NCI-H187 treated with DMSO at 0.1 percent for 48 hours (cell line): ENCODE measurements at places on chromosomes 4 and X.

GRCh38 chrX:135697601-135698000 lies 15.8 kb upstream of the CT45A1 start:
- no peak for DNase-seq

GRCh38 chr4:32560306-32560705 lies 1840.1 kb downstream of the PCDH7 start:
- DNase-seq = no peak

- DNase-seq = no peak
Measured at GRCh38 chrX:17377795-17378194, 2.8 kb downstream of the NHS start.

DNA sequence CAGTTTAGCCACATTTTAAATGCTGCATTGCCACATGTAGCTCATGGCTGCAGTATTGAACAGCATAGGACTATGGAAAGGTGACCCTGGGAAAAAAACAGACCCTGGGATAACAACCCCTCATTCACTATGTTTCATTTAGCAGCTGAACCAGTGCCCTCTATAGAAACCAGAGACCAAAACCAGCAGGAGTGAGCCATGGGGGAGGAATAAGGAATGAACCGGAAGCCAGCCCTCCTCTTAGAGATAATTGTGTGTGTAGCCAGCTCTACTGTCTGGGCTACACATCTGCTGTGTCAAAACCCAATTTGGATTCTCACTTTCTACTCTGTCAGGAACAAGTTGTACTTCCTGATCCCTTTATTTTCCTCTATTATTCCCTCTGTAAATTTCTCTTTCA lies 158.5 kb upstream of the S100G start:
- DNase-seq = no peak

DNA sequence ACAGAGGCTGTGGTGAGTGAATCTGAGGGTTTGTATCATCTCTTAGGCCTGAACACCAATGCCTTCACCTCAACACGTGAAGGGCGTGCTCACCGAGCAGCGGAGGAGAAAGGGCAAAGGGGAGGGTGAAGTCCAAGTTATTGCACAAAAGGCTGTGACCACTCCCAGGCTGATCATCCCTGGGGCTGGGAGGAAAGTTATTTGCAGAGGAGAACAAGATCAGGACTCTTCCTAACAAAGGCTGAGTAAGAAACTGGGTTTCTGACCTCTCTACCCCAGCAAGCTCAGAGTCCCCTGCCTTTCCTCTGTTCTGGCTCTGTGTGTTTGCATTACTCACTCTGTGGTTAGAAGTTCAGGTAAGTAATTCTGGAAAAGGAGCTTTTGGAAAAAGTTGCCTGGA lies 366.3 kb upstream of the CXorf51A start:
- DNase-seq = no peak

DNA sequence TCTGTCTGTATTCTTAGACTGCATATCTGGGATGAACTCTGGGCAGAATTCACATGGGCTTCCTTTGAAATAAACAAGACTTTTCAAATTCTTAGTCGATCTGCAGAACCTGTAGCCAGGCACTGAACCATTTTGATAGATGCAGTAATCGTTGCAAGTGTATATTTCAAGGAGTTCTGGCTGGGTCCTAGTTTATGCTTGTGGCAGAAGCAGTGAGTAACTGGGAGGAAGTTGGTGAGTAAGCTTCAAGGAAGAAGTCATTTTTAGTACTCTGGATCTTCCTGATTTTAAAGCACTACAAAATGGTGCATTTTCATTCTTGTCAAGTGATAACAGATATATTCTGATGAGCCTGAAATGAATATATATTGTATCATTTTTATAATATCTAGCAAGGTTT lies 9.5 kb downstream of the HPRT1 start:
- DNase-seq = no peak

- no peak for DNase-seq
Measured at GRCh38 chr4:113806850-113807249, 45.3 kb upstream of the CAMK2D start.

DNA sequence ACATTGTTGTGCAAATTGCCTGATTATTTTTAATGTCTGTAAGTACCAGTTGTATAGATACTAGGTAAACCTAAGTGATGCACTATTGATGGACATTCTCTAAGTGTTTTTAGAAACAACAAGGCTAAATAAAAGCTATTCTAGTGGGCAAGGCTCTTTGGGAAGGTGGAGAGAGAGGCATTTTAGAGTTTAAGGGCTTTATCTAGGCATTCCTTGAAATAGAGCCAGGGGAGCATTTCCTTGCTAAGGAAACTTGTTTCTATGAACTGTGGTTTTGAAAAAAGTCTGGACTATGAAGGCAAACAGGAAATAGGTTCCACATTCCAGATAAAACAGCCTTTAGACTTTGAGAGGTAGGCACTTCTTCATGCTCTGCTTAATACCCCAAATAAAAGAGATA lies 23.8 kb downstream of the BMX start:
- no peak for DNase-seq

DNA sequence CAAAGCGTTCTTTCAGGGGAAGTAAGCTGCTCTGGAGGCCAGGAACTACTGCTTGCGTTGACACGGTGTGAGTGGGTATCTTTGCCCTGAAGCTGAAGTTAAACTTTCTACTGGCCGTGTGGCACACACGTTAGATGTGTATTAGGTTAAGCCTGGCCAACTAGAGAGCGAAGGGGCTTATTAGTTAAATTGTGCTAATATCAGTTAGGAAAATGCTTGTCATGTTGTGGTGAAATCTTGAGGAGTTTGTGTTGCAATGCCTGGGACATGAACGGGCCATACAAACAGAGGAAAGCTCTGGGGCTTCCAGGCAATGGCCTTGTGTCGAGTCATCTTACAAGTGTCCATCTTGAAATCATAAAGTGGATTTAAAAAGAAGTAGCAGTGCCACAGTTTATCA lies 62.6 kb downstream of the NSUN7 start:
- DNase-seq = no peak

DNA sequence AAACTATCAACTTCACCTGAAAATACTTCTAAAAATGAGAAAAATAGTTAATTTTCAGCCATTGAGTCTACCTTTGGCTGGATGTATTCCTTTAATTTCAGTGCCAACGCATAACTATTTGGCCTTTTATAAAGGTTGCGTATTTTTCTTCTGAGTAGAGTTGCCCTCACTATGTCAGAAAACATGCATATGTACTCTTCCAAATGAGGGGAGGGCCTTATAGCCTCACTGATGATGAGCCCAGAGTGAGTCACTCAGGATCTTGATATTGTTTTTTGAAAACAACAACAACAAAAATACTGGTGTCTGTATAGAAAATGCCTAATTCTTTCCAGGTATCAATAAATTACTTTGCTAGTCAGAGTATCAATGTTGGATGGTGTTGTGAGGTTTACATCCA lies 349.3 kb downstream of the FBXO8 start:
- no peak for DNase-seq

DNA sequence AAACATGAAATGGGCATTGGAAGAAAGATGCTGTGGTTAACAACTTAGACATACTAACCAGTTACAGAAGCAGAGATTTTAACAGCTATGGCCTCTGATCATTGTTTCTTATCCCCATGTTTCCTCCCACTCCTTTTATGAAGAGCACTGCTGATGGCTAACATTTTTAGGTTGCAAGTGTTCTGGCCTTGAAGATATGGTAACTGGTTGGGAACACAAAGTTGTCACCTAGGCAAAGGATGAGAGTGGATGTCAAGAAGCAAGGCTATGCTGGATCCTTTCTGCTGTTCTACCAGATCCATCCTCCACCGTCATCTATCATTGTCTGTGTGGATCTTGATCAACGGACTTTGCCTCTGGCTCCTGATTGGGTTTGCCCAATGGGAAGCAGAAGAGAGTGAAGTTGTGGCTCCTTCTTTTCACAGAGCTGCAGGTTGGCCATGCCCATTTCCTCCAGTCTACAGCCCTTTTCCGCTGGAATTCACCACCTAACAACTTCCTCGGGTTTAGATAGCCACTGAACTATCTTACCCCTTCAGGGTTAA lies 48.9 kb upstream of the SPP1 start:
- no peak for DNase-seq

GRCh38 chr4:127985989-127986388 lies 20.8 kb downstream of the ABHD18 start:
- no peak for DNase-seq

DNA sequence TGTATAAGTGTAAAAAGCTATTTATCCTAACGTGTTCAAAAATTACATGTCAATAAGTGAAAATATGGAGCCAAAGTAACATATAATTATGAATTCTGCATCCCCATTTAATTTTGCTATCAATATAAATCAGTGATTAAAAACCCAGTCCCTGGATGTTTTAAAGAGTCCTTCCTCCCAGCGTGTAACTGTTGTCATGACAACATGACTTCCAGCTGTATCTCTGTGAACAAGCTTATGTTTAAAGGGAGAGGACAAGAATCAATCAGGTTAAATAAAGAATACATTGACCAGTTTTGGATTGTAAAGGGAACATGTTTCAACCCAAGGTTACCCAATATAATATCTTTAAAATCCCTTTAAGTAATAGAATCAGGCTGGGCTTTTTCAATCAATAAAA lies 219.7 kb downstream of the NSUN7 start:
- no peak for DNase-seq
